ENCODE measurements at places on chromosomes 16 and 17. TPM values are rescaled to one million over a fixed set of nuclear protein-coding genes. Genes with fewer than 3 reads are reported as not detected.

DNA sequence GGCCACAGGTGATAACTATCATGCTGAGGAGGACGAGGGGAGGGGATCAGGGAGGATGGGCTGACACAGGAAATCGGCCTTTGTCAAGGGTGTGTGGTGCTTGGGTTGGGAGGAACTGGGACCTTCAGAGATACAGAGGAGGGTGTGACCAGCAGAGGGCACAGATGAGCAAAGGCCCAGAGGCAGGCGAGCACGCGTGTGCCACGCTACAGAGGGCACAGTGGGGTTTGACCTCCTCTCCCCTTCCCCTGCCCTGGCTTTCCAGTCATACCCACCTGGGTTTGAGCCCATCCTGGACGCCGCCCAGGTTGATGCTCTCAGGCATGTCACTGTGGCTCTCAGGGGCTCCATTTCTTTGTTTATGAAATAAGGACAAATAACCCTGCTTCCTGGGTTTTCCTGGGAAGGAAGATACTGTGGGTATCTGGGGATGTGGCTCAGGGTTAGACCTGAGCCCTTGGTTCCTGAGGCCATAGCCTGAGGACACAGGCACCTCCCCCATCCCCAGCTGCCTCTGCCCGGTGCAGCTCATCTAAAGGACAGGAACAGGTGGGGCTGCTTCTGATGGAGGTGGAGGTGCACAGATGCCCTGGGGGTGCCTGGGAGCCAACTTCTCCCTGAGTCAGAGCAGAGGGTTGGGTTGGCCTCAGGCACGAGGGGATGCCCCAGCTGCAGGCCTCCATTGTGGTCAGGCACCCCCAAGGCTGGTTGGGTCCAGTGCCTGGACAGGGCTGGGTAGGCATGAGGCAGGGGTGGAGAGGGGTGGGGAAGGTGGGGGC is 51.8 kb downstream of the BEAN1 start:
- peak; percentile 93 for DNase-seq
- H3K36me3 ChIP-seq, result no peaks in the 10 kb centered on the region
- H3K4me3 ChIP-seq, result no peak overlapping the region
- peaks cover 40% of the 10 kb centered on the region for H3K4me1 ChIP-seq

GRCh38 chr16:84807776-84808175 is 12.0 kb upstream of the CRISPLD2 start:
- no peak overlapping the region for H3K27ac ChIP-seq
- H3K27me3 ChIP-seq, result no peaks in the 10 kb centered on the region
- H3K36me3 ChIP-seq, result no peaks in the 10 kb centered on the region
- H3K4me3 ChIP-seq, result no peak overlapping the region
- DNase-seq, result no peak
- peaks cover 29% of the 10 kb centered on the region for H3K4me1 ChIP-seq

CPPED1 gene
- total RNA-seq, result 5.1 TPM

DNA sequence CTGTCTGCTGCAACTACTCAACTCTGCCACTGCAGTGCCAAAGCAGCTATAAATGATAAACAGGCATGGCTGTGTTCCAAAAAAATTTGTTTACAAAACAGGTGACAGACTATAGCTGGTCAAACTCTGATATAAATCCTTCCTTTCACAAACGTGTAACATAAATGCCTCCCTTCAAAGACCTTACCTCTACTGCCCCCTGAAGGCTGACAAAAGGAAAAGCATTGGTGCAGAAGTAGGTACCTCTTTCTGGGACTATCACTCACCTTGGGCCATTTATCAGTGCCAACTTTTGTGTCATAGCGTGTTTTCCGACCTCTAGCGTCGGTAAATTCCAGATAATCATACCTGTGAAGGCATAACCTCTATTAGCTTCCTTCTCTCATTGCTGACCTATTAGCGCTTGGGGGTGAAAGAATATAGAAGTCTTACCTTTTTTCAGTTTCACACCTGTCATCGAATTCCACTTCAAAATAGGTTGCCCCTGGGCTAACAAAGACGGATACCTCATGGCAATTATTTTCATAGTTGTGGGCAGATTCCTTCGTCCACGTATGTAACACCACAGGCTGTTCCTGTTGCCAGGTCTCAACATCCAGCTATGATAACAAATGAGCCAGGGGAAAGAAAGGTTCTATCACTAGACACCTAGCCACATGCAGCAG is 67.9 kb downstream of the ZZEF1 start:
- no peaks in the 10 kb centered on the region for H3K27me3 ChIP-seq
- no peaks in the 10 kb centered on the region for H3K4me1 ChIP-seq
- no peak overlapping the region for H3K4me3 ChIP-seq
- H3K36me3 ChIP-seq, result peaks cover 63% of the 10 kb centered on the region

DNA sequence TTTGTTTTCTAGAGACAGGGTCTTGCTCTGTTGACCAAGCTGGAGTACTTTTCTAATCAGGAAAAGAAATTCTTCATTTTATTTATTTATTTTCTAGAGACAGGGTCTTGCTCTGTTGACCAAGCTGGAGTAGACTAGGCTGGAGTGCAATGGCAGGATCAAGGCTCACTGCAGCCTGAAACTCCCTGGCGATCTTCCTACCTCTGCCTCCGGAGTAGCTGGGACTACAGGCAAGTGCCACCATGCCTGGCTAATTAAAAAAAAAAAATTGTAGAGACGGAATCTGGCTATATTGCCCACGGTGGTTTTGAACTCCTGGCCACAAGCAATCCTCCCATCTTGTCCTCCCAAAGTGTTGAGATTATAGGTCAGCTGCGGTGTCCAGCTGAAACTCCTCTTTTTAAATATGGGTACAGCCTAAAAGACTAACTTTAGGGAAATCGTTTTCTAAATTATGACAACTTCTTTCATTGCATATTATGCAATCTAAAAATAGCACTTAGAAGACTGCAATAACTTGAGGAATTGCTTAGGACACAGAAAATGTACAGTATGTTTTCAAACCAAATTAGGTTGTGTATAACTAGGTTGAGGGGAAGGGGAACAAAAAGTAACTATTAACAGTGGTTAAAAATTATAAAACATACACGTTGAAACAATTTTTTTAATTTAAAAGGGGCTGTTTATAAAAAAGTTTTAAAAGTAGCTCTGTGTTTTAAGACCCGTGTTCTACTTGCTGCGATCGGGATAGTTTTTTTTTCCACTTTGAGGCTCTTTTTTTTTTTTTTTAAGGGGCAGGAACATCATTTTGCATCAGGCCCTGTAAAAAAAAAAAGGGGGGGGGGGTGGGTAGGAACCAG is 4.7 kb downstream of the PRAC1 start:
- no peak overlapping the region for H3K4me3 ChIP-seq
- peak overlapping the region; percentile 47 for H3K27ac ChIP-seq
- H3K4me1 ChIP-seq, result peaks cover 9% of the 10 kb centered on the region
- peaks cover 2% of the 10 kb centered on the region for H3K36me3 ChIP-seq
- peaks cover 77% of the 10 kb centered on the region for H3K27me3 ChIP-seq
